NCI-H510A treated with DMSO at 0.1 percent for 48 hours (cell line): ENCODE measurements at places on chromosomes 7 and 10.

- no peak for DNase-seq
Observed at GRCh38 chr10:125238682-125239081, 78.3 kb upstream of the CTBP2 start.

DNA sequence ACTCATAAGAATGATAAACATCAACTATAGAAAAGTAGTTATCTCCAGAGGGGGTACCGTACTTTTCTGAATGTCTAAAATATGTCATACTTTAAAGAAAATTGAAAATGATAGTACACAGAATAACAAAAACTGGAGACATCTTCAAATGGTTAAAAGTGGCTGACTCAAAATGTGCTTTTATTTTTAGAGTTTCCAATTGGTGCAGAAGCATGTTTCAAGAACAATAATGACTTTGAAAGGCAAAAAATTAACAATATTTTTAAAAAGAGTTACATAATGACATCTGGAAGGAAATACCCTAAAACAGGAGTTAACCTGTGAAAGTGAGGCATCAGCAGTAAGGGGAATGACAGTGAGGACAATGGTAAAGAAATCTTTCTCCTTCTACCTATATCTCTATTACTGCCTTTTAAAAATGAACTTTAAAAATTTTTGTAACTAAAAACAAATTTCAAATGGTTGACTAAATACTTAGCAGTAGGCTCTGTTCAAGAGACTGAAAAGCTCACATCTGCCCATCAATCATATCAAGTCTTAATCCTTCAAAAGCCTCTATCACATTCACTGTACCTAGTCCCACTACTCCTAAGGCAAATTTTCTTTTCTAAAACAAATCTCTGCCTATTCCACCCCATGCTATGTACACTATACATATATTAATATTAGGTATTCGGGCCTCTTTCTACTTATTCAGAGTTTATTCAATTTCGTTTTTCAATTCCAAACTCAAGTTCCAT is 3.0 kb downstream of the ASZ1 start:
- no peak for DNase-seq

- DNase-seq = no peak
Observed at GRCh38 chr7:50860598-50860997, 77.9 kb upstream of the GRB10 start.

DNA sequence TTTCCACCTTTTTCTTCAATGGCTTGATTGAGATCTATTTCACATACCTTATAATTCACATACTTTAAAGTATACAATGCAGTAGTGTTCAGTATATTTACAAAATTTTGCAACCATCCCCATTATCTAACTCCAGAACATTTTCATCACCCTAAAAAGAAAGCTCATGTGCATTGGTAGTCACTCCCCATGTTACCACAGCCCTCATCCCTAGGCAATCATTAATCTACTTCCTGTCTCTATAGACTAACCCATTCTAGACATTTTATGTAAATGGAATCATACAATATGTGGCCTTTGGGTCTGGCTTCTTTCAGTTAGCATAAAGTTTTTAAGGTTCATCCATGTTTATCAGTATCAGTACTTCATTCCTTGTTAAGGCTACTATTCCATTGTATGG is 214.2 kb downstream of the WDR11 start:
- DNase-seq = no peak
